ENCODE measurements at places on chromosomes 2 and 18.
A peak's percentile ranks its signal among the peaks of the same experiment; 100 is the strongest.

DNA sequence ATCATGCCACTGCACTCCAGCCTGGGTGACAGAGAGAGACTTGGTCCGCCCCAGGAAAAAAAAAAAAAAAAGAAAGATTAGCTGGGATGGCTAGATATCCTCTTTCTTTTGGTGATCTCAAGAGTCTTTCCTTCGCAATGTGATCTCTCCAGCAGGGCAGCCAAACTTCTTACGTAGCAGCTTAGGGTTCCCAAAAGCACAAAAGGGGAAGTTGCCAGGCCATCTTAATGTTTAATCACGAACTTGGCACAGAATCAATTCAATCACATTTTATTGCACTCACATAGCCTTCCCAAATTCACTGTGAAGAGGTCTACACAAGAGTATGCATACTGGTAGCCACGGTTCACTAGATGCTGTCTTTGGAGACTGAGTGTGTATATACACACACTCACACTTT is 53.1 kb downstream of the VIL1 start:
- no peak for DNase-seq

DNA sequence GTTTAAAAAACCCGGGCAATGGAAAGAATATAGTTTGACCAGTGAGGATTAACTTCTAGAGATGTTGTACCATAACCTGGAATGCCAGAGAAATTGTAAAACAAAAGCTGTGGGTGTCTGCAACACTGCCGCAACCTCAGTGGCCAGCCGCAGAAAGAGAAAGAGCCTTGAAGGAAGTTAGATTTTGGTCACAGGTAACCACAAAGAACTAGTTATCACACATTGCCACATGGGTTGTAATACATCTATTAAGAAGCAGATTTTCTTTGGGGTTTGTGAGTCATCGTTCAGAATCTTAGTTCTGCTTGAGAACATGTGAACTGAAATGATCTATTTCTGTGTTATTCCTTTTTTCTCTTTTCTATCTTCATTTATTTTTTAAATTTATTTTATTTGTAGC is 222.9 kb upstream of the AGAP1 start:
- no peak for DNase-seq

DNA sequence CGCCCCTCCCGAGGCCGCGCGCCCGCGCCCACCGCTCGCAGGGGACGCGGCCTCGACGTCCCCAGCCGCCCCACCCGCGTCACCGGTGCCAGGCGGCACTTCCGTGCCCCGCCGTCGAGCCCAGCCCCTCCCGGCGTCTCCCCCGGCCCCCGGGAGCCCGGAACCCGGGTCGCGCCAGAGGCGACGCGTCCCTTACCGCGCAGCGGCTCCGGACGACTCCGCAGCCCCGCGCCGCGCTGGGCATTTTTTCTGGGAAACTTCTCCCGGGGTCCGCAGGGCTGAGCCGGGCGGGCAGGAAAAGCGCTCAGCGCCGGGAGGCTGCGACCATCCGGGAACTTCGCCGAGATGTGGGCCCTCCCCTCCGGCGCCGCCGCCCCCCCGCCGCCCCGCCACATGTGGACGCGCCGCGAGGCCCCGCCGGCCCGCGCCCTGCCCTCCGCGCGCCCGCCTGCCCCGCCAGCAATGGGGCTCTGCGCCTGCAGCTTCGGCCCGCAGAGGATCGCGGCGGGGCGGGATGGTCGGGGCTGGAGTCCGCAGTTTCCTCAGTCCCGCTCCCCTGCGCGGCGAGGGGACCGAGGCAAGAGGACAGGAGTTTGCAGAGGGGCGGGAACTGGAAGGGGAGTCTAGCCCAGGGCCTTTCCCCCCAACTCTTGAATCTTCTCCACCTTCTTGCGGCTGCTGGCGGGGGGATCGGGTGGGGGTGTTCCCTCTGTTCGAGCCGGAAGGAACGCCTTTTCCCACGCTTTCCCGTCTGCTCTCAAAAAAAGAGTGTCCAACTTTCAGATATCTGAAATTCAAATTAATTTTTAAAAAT is 81.5 kb downstream of the CHRNA1 start:
- peak; percentile 88 for DNase-seq

- peak; percentile 37 for DNase-seq
Measured at GRCh38 chr2:175030380-175031271, 25.4 kb upstream of the CHN1 start.

DNA sequence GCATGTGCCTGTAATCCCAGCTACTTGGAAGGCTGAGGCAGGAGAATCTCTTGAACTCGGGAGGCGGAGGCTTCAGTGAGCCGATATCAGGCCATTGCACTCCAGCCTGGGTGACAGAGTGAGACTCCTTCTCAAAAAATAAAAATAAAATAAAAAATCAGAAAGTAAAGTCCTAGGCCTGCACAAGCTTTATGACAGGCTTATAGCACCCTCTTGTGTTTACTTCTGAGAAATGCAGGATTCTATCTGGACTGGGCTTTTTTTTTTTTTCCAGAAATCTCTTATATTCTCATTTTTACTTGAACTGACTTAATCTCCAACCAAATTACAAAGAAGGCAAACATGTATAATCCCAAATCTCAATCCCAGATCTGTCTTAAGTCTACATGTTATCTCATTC is 26.1 kb upstream of the REG3G start:
- DNase-seq: no peak

- no peak for DNase-seq
Measured at GRCh38 chr2:177325554-177325953, 61.0 kb upstream of the NFE2L2 start.

Measured in left hindlimb (tissue), 1 donor.